Fibroblast of upper back skin (primary cell): ENCODE measurements at places on chromosomes 6 and 20.

DNA sequence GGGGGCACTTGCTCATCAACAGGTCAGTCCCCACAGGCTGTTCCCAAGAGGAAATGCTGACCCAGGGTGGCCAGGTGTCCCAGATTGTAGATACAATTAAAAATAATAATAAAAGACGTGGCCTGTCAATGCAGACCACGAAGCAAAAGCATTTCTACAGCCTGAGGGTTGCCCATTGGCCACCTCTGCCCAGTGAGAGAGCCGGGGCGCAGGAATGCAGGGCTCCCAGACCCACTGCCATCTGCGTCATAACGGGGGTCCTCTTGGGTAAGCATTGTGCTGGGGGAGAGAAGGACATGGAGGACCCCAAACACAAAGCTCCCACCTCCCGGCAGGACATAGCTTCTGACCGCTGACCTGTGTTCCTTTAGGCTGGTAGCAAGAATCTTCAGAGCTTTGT lies 22.9 kb upstream of the AFDN start:
- no peak for DNase-seq

- DNase-seq = no peak
These were observed 426.6 kb upstream of the MAP3K7 start for GRCh38 chr6:91013511-91013910.

DNA sequence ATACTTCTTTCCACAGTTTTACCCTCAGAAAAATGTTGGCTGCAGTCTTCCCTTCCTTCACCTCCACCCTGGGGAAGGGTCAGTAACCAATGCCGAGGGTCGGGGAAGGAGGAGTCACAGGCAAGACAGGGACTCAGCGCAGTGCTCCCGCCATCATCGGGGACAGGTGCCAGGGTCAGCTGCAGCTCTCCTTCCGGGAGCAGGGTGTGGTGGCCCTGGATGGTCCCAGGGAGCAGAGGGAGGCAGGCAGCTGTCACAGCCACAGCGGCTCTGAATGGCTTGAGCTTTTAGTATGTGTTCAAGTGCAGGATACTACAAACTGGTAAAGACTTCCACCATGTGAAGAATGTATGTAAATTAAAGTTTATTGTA lies 26.0 kb upstream of the PI16 start:
- no peak for DNase-seq

DNA sequence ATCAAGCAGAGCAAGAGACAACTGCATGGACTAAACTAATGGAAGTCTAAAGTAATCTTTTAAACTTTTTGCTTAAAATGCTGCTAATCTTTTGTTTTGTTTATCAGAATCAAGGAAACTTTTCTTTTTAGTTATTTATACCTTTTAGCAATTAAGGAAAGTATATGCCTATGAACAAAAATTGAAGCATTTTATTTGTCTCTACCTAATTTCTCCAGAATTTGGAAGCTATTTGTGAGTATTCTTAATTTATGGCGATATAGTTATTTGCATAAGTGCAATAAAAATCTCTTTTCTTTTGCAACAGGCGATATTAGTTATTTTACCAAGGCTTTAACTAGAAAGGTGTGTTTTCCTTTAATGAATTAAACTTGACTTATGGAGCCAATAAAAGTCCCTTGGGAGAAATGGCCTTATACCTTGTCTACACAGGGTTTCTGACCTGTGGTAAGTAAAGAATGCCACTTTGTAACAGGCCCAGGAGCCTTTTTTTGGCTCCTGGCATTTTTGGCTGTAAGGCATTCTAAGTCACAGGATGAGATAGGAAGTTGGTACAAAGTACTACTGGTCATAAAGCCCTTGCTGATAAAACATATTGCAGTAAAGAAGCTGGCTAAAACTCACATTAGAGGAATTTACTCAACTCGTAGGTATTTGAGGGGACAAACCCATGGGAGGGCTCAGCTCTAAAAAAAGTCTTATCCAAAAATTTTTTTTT lies 37.2 kb downstream of the TMEM14A start:
- no peak for DNase-seq

- no peak for DNase-seq
These were observed 157.4 kb downstream of the HACE1 start for GRCh38 chr6:104702126-104702841.

DNA sequence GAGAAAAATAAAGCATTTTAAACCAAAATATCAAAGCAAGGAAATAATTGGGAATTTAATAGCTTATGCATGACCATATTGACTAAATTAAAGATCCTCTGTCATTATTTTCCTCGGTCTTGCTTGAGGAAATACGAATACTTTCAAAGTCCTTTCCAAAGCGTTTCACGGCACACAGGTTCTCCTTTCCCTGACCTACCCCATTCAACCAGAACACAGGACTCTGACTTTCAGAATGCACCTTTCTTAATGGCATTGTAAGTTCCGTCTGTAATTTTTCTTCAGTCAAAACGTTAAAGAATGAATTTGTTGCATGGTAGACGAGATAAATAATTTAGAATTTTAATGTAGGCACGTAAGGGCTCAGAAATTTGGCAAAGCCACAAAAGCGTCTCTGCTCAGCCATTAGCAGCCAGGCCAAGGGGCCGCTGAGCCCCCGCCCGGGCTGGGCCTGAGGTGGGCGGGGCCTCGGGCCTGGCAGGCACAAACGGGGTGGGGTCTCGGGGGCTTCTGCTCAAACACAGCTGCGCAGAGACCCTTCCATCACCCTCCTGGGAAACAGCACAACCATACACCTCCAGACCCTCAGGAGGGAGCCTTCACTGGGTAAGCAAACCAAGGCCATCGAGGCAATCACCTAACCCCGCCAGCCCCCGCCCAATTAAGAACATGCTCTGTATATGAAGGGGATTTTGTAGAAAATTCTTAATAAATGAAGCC lies 3.4 kb downstream of the NEDD9 start:
- DNase-seq = no peak

DNA sequence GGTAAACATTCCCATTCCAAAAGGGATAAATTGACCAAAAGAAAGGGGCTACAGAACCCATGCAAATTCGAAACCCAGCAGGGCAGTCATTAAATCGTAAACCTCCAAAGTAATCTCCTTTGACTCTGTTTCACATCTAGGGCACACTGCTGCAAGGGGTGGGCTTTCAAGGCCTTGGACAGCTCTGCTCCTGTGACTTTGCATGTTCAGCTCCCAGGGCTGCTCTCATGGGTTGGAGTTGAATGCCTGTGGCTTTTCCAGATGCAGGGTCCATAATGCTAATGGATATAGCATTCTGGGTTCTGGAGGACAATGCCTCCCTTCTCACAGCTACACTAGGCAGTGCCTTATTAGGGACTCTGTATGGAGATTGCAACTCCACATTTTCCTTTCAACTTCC lies 211.9 kb upstream of the MANEA start:
- no peak for DNase-seq

DNA sequence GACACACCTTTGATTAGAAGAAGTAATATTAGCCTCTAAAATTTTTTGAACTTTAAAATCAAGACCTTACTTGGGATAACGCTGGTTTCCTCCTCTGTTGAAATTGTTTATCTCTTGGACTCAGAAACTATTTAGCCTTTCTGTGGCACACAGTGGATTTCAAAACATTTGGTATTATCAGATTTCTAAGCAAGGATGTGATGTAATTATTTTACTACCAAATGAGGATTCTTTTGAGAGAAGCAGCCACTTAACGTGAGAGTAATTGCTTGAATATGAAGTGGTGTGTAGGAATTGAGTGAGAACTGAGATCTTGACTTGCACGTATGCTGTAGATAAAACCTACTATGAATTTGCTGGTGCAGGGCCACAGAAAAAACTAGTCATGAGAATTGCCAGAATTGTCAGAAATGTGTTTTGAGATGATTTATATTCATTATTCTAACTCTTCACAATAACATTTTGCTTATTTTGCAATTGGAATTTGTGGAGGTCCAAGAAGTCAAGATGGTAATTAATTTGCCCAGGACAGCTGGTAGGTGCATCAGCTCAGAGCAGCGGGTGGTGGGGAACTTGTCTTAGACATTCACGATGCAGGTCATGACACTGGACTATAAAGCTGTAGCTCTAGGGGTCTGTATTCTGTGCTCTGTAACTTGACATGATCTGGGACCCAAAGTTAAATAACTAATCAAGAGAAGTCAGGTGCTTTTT lies 53.4 kb downstream of the AKAP12 start:
- DNase-seq = no peak

DNA sequence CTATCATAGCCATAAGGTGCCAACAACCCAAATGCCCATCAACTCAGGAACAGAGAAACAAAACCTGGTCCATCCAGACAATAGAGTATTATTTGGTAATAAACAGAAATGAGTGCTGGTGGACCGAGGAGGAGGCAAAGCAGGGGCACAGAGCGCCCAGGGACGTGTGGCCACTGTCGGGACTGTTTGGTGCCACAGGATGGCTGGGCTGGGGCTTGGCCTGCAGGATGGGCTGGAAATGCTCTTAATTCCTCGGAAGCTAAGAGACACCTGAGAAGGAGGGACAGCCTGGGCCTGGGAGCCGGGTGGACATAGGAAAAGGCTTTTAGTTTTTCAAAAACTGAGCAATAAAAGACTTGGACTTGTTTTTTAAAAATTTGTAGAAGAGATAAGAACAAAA lies 216.4 kb downstream of the DLL1 start:
- DNase-seq = no peak

GRCh38 chr6:47188588-47189021 lies 121.1 kb downstream of the TNFRSF21 start:
- DNase-seq = peak; percentile 70

DNA sequence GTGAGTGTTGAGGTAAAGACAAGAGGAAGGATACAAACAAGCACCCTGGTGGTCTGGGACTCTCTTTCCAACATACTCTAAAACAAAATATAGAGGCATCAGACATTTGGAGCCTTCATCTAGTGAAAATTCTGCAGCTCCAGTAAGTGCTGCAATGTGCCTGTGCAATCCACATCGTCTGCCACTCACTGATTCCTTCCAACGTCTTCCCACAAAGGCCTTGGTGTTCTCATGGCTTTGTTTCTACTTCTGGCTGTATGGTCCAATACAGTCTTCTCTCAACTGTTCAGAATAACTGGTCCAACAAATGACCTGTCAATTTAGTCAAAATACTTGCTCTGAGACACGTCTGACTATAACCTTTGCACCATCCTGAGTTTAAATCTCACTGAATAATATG lies 125.8 kb downstream of the MAP7 start:
- no peak for DNase-seq

GRCh38 chr20:60011512-60012507 lies 53.6 kb downstream of the CDH26 start:
- DNase-seq = no peak

- no peak for DNase-seq
These were observed 5.2 kb downstream of the SGK2 start for GRCh38 chr20:43563991-43564390.

GRCh38 chr6:113629256-113629655 lies 227.9 kb upstream of the MARCKS start:
- DNase-seq = no peak

DNA sequence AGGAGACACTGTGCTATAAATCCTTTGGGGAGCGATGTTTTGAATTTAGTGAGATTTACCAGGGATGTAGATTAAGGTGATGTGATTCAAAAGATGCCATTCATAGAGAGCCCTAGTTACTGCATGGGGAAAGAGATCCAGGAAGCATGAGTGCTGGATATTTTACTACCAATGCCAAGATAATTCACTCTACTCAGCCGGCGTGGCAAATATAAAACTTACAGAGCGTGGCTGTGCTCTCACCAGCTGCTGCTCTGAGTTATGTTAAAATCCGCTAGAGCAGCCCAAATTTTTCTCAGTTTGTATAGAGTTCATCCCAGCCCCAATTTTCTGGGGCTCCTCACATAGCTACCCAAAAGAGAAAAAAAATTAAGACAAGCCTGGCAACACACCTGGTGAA lies 48.6 kb downstream of the BFSP1 start:
- no peak for DNase-seq

DNA sequence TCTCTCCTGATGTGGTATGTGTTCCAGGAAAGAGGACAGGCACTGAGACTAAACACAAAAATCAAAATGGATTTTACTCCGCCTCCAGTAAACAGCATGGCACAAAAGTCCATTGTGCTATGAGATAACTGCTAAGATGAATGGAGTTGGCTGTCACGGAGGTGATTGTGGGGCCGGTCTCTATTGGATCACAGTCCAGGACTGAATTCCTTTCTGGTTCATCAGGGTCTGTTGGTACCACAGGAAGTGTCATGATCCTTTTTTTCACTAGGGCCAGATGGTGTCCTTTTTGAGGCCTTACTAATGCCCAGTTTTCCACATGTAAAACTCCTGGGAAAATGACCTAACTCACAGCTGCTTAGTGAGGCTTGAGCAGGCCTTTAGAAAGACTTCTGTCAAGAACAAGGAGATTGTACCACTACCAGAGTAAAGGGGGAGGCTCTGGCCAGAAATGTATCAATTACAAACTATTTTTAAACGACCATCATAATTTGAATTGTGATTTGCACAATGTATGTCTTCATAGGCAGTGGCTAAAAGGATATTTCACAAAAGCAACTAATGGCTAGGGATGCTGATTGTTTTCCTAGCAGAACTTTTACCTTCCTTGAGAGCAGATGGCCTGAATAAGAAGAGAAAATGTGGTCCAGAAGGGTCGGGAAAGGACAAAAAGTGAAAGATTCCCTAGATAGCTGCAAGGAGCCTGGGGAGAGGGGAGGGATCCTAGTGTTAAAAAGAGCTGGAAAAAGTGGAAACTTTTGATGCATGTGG lies 192.2 kb upstream of the POU3F2 start:
- peak; percentile 3 for DNase-seq

DNA sequence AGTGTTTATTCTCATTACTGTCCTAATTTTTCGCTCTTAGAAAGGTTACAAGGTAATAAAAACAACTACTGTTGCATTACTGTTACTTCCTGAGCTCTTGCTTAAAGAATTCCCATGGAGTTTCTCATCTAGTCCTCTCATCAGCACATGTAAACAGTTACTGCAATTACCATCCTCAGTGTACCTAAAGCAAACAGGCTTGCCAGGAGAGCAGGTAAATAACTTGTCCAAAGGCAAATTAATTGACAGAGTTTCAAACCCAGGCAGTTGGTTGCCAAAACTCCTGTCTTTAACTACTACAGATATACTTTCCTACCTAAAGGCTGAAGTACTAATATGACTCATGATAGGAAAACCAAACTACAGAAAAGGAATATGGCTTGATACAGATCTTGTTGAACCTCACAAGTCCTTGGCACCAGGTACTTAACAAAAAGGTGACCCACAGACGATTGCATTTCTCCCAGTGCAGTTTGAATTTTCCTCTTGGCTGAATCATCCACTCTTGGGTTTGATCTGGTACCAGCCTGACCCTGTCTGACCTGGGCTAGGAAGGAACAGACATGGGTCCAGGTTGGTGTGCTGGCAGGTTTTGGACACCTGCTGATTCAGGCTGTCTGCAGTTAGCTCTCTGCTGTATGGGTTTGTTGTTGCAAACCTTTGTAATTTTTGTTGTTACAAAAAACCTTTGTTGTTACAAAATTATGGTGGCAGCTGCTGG lies 153.0 kb downstream of the CFAP61 start:
- no peak for DNase-seq

DNA sequence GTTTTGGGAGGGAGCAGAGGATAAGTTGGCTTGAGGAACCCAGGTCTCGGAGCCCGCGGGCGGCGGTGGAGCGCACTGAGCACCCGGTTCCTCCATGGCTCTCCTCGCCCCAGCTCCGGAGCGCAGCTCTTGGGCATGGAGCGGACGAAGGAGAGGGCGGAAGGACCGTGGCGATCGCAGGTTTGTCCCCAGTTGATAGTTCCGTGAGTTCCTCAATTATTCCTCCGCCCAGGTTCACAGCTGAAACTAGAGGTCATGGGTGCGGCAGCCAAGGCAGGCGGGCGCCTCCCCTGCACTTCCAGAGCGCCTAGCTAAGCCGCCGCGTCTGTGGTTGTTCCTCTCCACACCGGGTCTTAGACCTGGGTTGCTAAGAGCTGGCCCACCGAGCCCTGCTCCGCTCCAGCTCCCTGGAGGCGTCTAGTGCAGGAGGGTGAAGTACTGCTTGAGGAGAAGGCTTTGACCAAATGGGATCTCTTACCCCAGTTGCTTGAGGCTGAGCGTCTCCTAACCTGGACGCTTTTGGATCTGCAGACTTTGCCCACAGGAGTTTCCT lies at the start of gene HTR1B:
TSS of gene HTR1B (minus strand) at position 184 of the 553 bp plus-strand sequence. CDS start at position 96, 88 bp downstream.
- no peak for DNase-seq
